ENCODE measurements at places on chromosomes 2 and 18.

- H3K4me3 ChIP-seq = no peak overlapping the region
- no peak for DNase-seq
- H3K27ac ChIP-seq = no peak overlapping the region
- H3K4me1 ChIP-seq = no peaks in the 10 kb centered on the region
Observed at GRCh38 chr18:74935434-74935833, 273.5 kb downstream of the PTGR3 start.

DNA sequence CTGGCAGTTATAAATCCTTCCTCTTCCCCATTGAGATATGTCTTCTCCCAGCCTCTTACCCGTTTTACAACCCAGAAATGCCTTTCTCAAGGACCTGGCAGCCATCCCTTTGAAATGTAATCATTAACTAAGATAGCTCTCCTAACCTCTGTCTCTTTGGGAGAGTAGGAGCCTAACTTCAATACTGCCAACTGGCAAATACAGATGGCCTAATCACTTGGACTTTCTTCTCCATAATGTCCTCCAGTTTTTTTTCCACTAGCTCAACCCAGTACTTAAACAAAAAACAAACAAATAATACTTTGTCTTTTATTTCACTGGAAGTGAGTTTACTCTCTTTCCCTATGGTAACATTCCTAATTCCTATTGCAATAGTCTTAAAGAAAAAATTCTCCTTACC, 1391.1 kb downstream of the SUCLG1 start:
- no peaks in the 10 kb centered on the region for H3K4me1 ChIP-seq
- no peaks in the 10 kb centered on the region for H3K36me3 ChIP-seq
- H3K4me3 ChIP-seq = no peak overlapping the region
- DNase-seq = no peak
- no peaks in the 10 kb centered on the region for H3K27me3 ChIP-seq

GRCh38 chr2:120470041-120470965, 124.4 kb downstream of the INHBB start:
- no peaks in the 10 kb centered on the region for H3K36me3 ChIP-seq
- no peaks in the 10 kb centered on the region for H3K27me3 ChIP-seq
- peak; percentile 94 for DNase-seq
- no peak overlapping the region for H3K4me3 ChIP-seq

DNA sequence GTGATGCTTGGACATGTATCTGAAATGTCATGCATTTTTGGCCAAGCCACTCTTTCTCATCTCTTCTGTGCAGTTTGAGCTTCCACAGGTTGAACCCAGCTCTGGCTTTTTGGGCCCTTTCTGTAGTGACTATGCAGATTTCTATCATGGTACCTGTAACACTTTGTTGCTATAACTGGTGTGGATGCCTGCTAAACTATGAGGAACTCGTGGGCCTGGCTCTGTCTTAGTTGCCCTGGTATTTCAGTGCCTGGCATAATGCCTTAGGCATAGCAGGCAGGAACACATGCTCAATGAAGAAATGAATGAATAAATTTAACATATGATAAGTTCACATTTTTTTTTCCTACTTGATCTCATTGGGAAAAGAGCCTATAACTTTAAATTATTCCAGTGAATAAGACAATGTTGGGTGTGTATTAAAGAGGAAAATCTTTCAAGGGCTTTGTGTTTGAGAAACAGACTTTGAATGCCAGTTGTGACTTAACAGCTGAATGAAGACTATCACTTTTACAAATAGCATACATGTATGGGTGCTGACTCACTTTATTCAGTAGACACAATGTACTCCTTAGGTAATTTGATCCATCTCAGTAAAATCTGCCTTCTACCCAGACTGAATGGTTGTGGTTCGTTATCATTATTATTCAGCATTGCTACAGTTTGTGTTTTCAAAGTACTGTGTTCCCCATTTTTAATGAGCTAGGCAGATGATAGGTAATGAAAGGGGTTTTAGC, 86.4 kb upstream of the MAP4K3 start:
- H3K27ac ChIP-seq = peak overlapping the region; percentile 96
- H3K4me3 ChIP-seq = peak overlapping the region; percentile 59
- H3K36me3 ChIP-seq = no peaks in the 10 kb centered on the region
- DNase-seq = peak; percentile 82

- peaks cover 12% of the 10 kb centered on the region for H3K4me1 ChIP-seq
- no peaks in the 10 kb centered on the region for H3K36me3 ChIP-seq
- H3K4me3 ChIP-seq = no peak overlapping the region
Observed at GRCh38 chr2:122816803-122817202, 1061.4 kb downstream of the TSN start.

DNA sequence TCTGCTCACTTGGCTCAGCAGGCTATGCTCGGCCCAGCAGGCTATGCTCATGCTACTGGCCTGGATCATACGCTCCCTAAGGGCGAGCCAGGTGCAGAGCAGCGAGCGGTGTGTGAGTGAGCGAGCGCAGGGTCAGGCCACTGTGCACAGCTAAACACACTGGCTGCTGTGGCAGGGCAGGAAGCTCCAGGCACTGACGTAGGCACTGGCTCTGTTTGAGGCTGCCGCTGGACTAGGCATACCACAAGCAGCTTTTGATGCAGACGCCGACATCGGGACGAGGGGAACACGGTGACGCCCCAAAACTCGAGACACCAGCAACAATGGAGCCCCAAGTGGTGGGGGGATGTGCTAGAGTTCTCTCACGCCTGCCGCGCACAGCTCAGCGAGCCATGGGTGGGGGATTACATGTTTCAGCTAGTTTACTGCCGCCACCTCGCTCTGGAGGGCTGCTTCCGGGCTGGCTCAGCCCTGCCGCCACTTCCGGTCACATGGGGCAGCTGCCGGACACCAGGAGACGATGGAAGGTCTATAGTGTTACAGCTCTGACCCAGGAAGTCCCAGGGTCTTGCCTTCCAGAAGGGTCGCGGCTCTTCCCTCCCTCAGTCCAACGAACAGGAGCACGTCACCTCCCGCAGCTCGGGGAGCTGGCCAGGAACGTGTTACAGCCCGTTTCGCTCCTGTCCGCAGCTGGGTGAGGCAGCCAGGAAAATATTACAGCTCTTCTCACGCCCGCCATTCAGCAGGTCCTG, 1176.9 kb upstream of the LRRTM1 start:
- H3K4me1 ChIP-seq = no peaks in the 10 kb centered on the region
- H3K4me3 ChIP-seq = no peak overlapping the region
- no peaks in the 10 kb centered on the region for H3K27me3 ChIP-seq
- no peaks in the 10 kb centered on the region for H3K36me3 ChIP-seq

DNA sequence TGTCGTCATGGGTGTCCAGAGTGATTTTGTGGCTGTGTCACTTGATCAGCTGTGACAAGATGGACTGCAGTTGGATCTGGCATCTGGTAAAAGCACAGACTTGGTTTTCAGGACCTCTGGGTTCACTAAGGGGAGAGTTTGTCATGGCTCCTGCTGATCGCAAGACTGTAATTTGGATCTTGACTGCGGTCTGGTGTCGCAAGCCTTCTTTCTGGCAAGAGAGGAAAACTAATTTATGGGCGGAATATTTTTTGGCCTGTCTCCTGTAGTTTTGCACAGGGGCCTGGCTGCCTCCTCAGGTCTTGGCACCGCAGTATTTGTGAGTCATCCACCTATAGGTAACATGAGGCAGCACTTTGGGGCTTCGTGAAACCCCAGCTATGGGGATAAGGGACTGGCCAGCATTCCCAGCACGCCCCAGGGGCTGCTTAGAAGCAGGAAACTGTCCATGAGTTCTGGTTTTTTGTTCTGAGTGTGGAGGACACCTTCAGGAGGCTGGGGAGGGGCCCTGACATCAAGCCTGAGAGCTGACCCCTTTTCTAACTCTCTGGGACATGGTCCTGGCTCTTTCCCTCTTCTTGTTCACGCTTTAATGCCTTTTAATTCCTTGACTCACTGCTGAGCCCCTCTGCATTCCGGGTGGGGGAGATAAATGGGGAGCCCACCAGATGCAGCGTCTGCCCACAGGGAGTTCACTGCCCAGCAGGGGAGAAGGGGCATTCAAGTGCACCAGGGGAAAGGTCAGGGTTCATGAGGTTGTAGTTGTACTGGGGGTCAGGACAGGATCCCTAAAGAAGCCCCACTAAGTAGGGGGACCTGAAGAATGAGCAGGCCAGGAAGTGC, 12.2 kb downstream of the SH3BP4 start:
- DNase-seq = peak; percentile 97
- peak overlapping the region; percentile 33 for H3K4me3 ChIP-seq
- H3K4me1 ChIP-seq = peaks cover 28% of the 10 kb centered on the region
- no peak overlapping the region for H3K27ac ChIP-seq
- no peaks in the 10 kb centered on the region for H3K27me3 ChIP-seq
- peaks cover 15% of the 10 kb centered on the region for H3K36me3 ChIP-seq

GRCh38 chr2:10057231-10058107, 14.1 kb downstream of the KLF11 start:
- H3K36me3 ChIP-seq = peaks cover 28% of the 10 kb centered on the region
- DNase-seq = peak; percentile 70
- H3K4me1 ChIP-seq = peaks cover 10% of the 10 kb centered on the region

DNA sequence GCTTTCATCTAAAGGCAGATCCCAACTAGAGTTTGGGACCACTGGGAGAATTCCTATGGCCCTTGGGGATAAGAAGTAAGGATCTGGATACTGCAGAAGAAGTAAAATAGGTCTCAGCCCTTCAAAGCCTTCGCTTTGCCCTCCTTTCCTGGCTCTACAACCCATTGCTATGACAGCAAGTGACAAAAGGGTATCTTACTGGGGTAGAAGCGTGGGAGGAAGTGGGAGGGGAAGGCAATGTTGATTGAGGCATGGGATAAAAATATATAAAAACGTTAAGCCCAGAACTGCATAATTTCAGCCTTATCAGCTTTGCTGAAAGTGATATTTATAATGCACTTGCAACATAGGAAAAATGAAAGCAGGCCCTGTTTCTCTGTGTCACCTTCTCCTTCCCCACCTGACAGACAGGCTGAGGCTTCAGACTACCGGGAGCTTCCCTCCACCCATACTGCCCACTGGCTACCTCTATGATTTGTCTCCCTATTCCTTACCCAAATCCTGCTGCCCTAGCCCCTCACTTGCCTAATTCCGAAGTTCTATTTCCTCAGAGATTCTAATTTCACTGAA, 14.9 kb upstream of the SOS1 start:
- no peak overlapping the region for H3K4me3 ChIP-seq
- no peaks in the 10 kb centered on the region for H3K27me3 ChIP-seq
- DNase-seq = no peak
- H3K36me3 ChIP-seq = no peaks in the 10 kb centered on the region
- no peak overlapping the region for H3K27ac ChIP-seq

DNA sequence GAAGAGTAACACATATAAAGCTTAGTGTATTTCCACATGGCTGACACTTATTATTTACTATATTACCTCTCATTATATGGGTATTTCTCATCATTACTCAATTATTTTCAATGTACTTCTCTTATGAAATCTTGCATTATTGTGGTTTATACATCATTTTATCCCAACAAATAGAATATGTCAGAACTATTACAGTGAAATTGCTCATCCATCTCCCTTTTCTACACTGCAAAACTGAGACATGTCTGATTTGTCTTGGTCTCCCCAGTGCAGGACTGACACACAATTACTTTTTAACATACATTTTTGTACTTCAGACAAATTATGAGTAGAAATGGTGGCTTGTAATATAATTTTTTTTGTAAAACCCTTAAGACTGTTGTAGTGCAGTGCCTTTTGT, 600.9 kb downstream of the PLCL1 start:
- no peaks in the 10 kb centered on the region for H3K36me3 ChIP-seq
- H3K4me3 ChIP-seq = no peak overlapping the region

DNA sequence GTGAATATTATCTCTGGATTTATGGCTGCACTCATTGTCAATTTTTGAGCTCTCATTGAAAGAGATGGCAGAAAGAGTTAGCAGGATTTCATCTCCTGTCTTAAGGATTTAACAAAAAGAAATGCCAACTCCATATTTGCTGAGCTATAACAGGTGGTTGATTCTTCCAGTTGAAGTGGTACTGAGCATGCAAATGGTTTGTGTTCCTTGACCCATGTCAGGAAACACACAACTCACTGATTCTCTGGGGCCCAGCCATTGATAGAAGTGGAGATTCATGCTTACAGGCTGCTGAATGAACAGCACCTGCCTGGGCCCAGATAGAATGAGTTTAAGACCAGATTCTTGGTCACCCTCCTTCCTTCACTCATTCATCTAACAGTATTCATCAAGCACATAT, 128.8 kb downstream of the CERS6 start:
- peaks cover 33% of the 10 kb centered on the region for H3K4me1 ChIP-seq
- peak overlapping the region; percentile 92 for H3K27ac ChIP-seq
- peaks cover 2% of the 10 kb centered on the region for H3K36me3 ChIP-seq
- DNase-seq = no peak

GRCh38 chr2:145601361-145601925, 1081.5 kb upstream of the ZEB2 start:
- H3K4me3 ChIP-seq = no peak overlapping the region
- H3K27me3 ChIP-seq = no peaks in the 10 kb centered on the region
- no peak for DNase-seq
- H3K27ac ChIP-seq = no peak overlapping the region

DNA sequence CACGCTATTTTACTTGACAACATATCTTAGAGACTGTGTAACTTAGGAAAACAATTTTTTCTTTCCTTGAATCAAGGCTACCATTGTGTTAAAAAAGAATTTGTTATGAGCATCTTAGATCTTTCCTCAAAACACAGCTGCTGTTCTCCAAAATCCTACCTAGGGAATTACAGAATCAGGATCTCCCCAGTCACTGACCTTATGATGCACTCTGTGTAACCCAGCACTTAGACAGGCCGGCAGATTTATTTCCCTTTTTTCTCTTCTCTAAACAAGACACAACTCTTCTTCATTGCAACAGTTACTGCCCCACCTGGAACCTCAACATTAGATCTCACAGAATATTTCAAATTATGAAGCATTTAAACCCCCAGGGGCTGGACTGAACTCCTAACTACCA, 13.5 kb upstream of the C2orf15 start:
- H3K4me3 ChIP-seq = no peak overlapping the region
- H3K27ac ChIP-seq = no peak overlapping the region
- no peak for DNase-seq
- H3K36me3 ChIP-seq = peaks cover 15% of the 10 kb centered on the region

DNA sequence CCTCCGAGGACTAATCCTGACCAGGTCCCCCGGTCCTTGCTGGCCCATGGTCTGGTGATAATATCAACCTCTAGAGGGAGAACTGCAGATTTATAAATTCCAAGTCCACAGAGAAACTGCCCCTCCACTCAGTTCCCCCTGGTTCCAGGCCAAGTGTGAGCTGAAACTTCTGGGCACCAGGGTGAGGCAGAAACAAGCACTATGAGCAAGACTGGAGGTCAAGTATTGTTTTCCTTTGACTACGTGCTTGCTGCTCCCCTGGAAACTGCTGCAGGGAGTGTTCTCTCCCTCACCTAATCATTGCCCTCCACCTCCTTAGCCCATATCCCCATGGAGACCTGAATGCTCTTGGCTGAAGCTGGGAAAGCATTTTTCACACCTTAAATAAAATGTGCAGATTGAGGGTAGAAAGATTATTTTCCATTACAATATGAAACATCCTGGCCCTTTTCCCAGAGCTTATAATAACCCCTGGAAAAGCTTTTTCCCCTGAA, 135.2 kb downstream of the RDH14 start:
- DNase-seq = peak; percentile 3
- H3K27me3 ChIP-seq = no peaks in the 10 kb centered on the region
- no peak overlapping the region for H3K27ac ChIP-seq
- H3K4me1 ChIP-seq = no peaks in the 10 kb centered on the region
- H3K36me3 ChIP-seq = no peaks in the 10 kb centered on the region
- no peak overlapping the region for H3K4me3 ChIP-seq

- H3K27ac ChIP-seq = no peak overlapping the region
- H3K36me3 ChIP-seq = peaks cover 50% of the 10 kb centered on the region
- no peaks in the 10 kb centered on the region for H3K27me3 ChIP-seq
- no peak overlapping the region for H3K4me3 ChIP-seq
Observed at GRCh38 chr2:53911434-53912189, 51.8 kb upstream of the GPR75 start.

- H3K27me3 ChIP-seq = no peaks in the 10 kb centered on the region
- H3K36me3 ChIP-seq = no peaks in the 10 kb centered on the region
- H3K27ac ChIP-seq = no peak overlapping the region
Observed at GRCh38 chr2:138742441-138743057, 37.6 kb downstream of the NXPH2 start.

Data from MCF 10A (cell line).